Osteoblast (primary cell): ENCODE measurements at places on chromosomes 2 and 18. TPM values are rescaled to one million over a fixed set of nuclear protein-coding genes. Genes with fewer than 3 reads are reported as not detected.

GAL3ST2 gene
- total RNA-seq: 0.29 and 0.36 TPM in 2 replicates

NYAP2 gene
- under 0.01 TPM in 1 of 2 replicates, not detected in the other for total RNA-seq

TRIM54 gene
- not detected in 2 replicates for total RNA-seq

CRYGD gene
- not detected in 2 replicates for total RNA-seq

RBM44 gene
- total RNA-seq: 0.59 and 0.72 TPM in 2 replicates

RUFY4 gene
- not detected in 2 replicates for total RNA-seq

TMEM37 gene
- total RNA-seq: 1.1 and 1.2 TPM in 2 replicates

LIPT1 gene
- 7.4 and 9.8 TPM in 2 replicates for total RNA-seq

GAREM1 gene
- 3.6 and 5.0 TPM in 2 replicates for total RNA-seq

PROC gene
- 0.29 TPM in 1 of 2 replicates, not detected in the other for total RNA-seq

UGT1A8 gene
- total RNA-seq: not detected in 2 replicates

CABYR gene
- total RNA-seq: 3.8 and 4.0 TPM in 2 replicates
